ENCODE measurements at places on chromosomes 16 and 17.

- DNase-seq = no peak
These were observed at the start of gene SECTM1 for GRCh38 chr17:82333279-82334171. TSS of gene SECTM1 (minus strand) at chr17:82333766. CDS start at chr17:82327240, 6,526 bp downstream.

DNA sequence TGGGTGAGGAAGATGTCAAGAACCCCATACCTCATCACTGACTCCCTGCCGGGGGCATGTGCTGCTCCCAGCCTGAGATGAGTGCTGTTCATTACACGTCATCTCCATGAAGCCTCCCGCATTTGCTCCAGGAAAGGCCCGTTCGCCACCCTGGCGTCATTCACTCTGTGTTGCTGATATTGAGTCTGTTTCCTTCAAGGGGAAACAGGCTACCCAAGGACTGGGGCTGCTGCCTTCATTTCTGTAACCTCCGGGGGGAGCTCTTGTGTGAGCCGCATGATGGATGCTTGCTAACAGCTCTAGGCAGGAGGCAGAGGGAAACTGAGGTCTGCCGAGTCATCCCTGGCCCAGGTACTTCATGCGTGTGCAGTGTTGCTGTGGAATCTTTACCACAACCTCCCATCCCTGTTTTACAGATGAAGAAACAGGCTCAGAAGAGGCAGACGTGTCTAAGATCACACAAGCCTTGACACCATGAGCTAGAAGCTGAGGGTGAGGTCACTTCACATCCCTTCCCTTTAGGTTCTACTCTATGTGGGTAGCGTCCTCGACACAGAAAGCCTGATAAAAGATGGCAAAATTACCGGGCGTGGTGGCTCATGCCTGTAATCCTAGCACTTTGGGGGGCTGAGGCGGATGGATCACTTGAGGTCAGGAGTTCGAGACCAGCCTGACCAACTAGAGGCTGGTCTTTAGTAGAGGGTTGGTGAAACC, 3.5 kb upstream of the ARMC5 start:
- DNase-seq = no peak

DNA sequence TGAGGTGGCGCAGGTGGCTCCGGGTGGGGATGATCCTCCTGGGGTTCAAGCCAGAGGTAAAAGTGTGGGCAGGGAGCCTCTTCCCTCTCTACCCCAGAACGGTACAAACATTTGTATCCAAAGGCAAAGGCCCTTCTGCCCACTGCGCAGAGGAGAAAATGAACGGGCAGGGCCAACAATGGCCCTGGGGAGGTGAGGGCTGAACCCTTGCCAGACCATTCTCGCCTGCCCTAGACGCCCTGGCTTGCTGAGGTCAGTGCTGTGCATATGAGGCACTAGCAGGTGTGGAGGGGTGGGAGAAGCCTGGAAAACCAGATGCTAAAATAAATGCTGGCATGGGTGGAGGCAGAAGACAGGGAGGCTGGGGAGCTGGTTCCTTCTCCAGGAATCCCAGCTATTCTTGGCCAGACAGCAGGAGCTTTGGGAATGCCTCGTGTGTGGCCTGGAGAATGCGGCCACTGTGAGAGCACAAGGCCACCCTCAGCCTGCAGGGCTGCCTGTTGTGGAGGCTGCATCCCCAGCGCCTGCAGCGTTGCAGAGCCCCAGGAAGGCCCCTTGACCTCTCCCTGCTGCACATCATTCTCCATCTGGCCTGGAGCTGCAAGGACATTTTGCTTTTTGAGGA, 4.5 kb downstream of the C17orf50 start:
- DNase-seq = no peak

DNA sequence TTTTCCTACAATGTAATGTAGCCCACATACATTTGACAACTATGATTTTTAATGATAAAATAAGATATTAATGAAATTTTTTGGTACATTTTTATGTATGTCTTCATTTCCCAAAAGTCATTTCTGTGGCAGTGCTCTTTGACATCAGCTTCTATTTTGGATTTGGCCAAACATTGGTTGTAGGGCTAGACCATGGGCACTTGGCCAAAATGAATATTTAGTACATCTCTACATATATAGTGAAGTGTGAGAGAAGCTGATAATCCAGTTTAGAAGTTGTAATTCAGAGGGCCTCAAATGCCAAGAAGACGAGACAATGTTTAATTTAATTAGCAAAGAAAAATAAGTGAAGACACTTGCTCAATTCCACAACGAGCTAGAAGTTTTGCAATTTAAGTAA, 724.9 kb upstream of the SOX9 start:
- no peak for DNase-seq

DNA sequence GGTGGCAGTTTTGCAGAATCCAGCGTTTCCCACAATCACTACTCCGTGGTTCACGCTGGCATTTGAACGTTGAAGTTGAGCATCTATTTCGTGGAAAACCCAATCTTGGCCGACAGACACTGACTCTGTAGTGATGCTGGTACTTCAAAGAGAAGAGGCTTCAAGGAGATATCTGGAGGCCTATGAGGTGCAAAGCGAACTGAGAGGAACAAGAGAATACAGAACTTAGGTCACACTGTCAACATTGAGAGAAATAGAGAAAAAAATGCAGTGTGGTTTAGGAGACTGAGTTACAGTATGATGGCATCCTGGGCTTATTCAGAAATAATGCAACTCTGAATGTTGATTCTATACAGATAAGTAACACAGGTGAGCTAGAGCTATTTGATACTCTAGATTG, 16.0 kb downstream of the CCL16 start:
- no peak for DNase-seq

- no peak for DNase-seq
These were observed 725 bp downstream of the NT5C3B start for GRCh38 chr17:41835214-41835799.
